ENCODE measurements at places on chromosomes 6 and 20.
A peak's percentile ranks its signal among the peaks of the same experiment; 100 is the strongest.

GRCh38 chr6:166745801-166746668 is 119.0 kb upstream of the RPS6KA2 start:
- no peak for DNase-seq

DNA sequence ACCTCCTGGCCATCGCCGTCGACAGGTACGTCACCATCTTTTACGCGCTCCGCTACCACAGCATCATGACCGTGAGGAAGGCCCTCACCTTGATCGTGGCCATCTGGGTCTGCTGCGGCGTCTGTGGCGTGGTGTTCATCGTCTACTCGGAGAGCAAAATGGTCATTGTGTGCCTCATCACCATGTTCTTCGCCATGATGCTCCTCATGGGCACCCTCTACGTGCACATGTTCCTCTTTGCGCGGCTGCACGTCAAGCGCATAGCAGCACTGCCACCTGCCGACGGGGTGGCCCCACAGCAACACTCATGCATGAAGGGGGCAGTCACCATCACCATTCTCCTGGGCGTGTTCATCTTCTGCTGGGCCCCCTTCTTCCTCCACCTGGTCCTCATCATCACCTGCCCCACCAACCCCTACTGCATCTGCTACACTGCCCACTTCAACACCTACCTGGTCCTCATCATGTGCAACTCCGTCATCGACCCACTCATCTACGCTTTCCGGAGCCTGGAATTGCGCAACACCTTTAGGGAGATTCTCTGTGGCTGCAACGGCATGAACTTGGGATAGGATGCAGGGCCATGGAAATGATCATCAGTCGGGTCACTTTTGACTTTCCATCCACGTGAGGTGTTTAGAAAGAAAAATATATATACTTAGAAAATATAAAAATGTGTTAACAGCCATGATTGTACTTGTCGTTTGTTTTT is 868 bp downstream of the MC3R start:
- peak; percentile 23 for DNase-seq

GRCh38 chr20:17177341-17177740 is 49.5 kb upstream of the PCSK2 start:
- DNase-seq, result no peak

DNA sequence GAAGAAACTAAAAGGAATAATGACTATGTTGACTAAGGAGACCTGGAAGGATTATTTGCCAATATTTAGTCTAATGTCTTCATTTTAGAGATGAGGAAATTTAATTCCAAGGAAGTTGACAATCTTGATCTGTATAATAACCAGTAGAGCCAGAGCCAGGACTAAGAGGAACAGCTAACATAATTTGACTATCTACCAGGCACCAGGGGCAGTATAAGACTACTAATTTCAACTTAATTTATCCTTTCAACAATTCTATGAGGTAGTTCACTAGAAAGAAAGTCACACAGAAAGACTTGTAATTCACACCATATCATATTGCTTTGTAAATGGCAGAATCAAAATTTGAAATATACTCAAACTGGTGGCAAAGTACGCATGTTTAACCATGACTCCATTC is 273.0 kb upstream of the STXBP5 start:
- DNase-seq, result no peak

DNA sequence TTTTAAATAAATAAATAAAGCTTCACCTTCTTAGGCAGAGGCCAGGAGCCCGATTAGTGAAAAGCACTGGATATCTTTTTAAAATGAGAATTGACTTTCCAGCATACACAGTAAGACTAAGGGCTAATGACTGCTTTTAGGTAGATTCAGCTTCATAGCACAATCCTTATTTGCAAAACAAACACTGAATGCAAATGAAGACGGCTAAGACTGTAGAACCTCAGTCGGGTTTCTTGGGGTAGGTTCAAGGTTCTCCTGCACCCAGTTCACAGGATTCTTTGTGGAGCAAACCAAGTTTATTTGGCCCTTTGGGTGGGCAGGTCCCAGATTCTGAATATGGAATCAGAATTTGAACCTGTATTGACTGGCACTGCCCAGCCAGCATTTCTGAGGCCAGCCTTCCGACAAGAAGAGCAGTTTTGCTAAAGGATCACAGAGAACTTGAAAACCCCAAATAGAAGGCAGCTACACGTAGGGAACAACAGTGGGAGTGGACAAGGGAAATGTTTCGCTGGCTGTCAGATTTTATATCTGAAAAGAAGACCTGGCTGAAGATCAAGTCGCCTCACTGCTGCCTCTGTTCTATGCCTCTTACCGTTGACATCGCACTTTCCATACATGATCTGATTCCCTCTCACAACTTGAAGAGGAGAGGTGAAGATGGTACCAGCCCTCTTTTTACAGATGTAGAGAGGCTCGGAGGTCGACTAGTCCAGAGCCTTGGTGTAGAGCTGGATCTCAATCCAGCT is 8.2 kb downstream of the TRERF1 start:
- no peak for DNase-seq

GRCh38 chr20:35871259-35871771 is 83.0 kb downstream of the SCAND1 start:
- no peak for DNase-seq

DNA sequence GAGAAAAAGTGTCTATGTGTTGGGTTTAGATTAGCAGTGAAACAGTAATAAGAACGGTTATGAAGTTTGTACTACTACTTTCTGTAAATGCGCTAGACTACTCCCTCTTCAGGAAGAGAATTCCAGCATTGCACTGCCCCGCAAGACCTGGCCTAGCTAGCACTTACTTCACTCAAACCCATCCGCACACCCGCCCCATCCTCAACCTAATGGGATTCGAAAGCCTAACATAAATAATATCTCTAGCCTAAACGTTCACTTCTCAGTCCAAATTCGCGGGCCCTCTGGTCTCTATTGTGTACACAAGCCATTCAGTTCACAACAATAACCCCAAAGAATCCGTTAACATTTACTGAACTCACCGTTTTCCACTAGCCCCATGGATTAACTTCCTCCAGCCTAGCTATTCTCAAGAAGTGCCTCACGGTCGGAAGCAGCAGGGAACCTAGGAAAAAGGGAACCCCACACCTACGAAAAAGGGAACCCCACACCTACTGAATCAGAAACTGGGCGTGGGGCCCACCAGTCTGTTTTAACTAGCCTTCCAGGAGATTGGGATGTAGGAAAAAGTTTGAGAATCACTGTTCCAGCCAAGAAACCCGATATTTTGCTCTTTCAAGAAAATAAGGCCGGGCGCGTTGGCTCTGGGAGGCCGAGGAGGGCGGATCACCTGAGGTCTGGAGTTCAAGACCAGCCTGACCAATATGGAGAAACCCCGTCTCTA is 45.4 kb upstream of the BTN3A2 start:
- DNase-seq, result no peak

DNA sequence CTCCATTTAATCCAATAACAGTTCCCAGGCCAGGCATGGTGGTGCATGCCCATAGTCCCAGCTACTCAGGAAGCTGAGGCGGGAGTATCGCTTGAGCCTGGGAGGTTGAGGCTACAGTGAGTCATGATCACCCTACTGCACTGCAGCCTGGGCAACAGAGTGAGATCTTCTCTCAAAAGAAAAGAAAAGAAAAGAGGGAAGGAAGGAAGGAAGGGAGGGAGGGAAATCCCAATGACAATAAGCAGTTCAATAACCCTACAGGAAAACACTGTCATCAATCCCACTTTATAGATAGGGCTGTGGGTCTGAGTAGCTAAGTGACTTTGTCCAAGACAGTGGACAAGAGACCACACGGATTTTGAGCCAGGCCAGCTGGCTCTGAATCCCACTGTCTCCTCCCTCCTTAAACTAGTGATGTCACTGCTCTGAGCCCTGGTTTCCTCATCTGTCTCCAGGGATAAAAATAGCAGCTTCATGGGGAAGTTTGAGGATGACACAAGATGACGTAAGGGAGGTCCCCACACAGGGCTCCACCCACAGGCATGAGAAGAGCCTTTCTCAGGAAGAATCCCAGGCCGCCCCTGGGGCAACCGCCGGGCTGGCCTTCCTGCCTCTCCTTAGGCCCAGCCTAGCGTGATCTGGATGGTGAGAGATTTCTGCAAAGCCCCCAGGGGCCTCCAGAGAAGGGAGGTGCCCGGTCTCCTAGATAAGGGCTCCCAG is 7.2 kb upstream of the TRIB3 start:
- no peak for DNase-seq

DNA sequence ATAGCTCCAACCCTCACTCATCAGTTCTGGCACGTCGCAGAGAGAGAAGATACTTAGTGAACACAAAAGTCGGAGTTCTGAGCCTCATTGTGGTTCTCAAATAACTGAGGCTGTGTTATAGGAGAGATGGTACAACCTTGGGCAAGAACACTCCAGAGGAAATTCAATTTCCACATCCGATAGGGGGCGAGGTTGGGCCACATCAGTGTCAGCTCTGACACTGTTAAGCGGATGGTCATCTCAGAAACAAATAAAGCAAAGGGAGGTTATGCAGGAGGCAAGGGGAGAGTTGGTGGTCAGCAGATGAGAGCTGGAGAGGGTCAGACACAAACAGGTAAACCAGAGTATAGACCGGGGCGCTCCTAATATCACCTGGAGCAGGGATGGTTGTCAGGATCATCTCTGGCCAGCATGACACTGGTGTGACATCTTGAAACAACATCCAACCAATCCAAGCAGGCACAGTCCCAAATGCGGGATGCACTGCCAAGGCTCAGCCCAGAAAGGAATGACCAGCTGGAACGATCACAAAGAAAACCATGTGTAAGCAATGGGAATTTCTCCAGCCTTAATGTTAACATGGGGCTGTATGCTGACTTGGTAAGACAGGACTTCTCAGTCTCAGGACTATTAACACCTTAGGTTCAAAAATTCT is 331.8 kb downstream of the HACE1 start:
- peak; percentile 60 for DNase-seq

GRCh38 chr6:34284563-34285447 is 36.0 kb upstream of the SMIM29 start:
- peak; percentile 77 for DNase-seq

DNA sequence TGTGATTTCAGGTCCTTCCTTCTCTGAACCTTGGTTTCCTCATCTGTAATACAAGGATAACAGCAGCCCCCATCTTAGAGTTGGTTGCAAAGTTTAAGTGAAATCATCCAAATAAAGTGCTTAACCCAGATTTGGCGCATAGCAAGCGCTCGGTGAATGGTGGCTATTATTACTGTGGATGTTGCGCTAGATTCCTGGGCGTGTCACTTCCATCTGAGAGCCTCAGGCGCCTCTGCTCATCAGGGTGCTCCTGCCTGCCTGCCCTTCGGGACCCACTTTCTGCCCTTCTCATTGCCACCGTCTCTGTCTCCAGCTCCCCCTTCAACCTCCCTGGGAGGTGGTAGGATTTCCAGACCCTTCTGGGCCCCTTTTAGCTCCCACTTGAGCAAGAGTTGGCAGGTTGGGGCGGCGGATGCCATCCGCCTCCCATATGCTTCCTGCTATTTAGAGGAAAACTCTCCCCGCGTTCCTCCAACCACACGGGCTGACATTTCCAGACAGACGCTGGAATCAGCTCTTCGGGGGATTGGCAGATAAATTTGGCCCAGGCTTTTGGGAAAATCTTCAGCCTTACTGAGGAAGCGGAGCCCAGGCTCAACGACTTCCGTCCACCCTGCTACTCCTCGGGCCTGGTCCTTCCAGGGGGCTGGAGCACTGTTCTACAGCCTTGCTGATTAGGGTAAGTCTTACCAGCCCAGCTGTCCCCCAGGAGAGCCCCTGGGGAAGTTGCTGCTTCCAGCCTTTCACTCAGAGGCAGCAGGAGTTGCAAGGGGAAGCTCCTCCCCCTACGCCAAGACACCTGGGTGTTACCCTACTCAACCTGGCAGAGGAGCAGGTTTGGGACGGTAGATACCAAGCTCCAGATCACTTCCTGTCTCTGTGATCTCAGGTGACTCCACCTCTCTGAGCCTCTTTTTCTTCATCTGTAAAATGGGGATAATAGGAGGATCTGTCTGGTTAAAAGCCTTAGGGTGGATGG is 71.5 kb downstream of the DLGAP4 start:
- peak; percentile 41 for DNase-seq

- no peak for DNase-seq
Measured at GRCh38 chr6:116447052-116447451, 14.1 kb upstream of the CALHM6 start.

GRCh38 chr6:27111743-27112142 is 135.8 kb upstream of the PRSS16 start:
- no peak for DNase-seq

DNA sequence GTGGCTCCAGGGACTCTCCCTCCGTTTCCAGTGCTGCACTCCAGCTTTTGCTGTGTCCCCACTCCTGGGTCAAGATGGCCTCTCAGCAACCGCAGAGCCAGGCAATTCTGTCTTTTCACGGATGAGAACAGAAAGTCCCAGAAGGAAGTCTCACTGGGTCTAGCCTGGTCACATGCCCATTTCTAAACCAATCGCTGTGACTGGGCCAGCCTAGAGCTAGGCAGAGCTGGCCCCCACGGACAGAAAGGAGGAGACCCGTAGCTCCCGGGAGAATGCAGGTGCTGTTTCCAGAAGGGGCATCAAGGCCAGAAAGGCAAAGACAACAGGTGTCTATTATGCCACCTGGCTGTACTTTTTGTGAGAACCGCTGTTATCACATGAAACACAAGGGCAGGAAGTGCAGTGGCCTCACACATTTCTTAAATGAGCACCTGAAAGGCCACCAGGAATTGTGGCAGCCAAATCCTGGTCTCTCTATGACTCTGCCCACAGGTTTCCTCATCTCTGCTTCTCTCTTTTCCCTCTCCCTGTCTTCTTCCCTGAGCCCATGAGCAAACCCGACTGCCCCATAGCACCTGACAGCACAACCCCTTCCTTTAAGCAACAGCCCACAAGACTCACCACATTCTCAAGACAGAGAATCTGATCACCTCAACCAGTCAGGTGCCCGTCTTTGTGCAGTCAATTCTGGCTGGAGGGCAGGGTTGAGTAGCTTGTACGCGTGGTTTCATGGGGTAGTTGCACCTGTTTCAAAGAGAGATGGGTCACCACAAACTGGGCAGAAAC is 37.1 kb upstream of the B4GALT5 start:
- DNase-seq, result no peak

- no peak for DNase-seq
Measured at GRCh38 chr6:90068264-90068663, 174.0 kb downstream of the GJA10 start.

DNA sequence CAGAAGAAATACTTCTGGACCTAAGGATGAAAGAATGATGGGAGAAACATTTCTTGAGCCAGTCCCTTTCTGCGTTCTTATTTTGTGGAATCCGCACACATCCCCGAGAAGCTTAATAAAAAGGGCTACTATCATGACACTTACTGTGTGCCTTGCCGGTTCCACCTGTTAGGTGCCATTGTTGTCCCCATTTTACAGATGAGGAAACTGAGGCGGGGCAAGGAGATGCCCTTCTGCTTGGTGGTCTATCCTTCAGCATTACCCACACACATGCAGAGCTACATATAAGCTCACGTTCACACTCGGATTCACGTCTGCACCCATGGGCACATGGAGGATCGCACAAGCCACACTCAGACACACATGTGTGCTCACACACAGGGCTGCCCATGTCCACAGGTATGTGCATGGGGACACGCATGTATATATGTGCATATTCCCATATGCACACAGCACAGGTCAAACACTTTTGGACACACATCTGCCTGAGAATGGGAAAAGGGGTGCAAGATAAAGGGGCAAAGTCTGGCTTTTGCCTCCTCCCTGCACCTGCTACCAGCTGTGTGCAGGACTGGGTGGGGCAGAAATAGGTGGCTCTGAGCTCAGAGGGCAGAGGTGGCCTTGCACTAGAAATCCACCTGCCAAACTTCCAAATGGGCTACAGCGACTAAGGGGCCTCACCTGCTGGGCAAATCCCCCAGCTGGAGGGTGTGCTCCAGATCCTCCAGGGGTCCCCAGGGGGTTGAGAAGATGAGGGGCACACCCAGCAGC is 30.5 kb upstream of the ADA start:
- no peak for DNase-seq

- no peak for DNase-seq
Measured at GRCh38 chr6:609905-610304, 47.0 kb downstream of the HUS1B start.

Data from Ammon's horn (tissue), 1 donor.